ENCODE measurements at places on chromosomes 1 and 21.

DNA sequence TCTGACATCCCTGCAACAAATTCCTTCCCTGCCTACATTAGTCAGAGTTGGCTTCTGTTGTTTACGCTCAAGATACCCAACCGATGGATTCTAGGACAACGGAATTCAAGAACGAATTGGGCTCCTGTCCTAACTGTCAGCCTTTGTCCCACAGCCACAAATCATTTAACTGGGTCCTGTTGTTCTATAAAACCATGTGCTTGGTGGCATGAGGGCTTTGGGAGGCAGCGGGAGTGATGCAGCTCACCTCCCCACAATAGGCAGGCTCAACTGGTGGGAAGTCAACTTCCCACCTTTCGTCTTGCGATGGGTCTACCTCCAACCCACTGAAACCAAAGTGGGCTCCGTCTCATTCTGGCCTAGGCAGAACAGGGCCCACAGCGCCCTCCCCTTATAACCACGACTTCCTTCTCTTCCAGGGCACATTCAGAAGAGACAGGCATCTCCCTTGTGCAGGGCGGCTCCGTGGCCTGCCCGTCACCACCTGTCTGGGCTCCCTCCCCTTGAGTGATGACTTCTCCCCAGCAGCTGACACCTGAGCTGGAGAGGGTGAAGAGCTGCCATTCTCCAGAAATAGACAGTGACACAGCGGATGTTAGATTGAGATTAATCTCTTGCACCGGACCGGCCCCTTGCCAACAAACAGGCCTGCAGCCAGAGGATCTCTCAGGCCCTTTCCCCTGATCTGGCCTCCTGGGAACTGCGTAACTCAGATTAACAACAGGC lies 26.5 kb downstream of the LRRC38 start:
- DNase-seq = no peak

DNA sequence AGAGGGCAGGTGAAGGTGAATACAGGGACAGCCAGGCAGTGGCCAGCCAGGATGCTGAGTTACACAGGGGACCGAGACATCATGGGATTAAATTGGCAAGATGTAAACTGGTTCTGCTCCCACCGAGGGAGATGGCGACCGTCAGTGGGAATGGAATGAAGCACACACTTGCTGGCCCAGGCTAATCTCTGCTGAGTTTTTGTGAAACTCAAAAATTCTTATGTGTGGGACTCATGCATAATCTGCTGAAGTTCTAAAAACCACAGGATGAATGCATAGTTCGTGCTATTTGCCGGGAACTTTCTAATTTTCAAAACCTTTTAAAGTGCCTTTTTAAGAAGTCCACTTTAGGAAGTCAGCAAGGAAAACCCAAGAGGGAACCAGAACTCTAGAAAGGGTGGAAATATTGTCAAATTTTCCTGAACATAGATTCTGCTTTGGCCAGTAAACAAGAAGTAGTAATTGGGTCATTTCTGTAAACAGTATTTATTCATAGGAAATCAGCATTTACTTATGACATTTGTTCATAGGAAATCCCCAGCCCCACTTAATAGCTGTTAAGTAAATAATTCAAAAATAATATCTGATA lies 85.4 kb upstream of the ROR1 start:
- peak; percentile 42 for DNase-seq

GRCh38 chr1:27300341-27301051 lies 21.5 kb upstream of the TMEM222 start:
- peak; percentile 91 for DNase-seq

DNA sequence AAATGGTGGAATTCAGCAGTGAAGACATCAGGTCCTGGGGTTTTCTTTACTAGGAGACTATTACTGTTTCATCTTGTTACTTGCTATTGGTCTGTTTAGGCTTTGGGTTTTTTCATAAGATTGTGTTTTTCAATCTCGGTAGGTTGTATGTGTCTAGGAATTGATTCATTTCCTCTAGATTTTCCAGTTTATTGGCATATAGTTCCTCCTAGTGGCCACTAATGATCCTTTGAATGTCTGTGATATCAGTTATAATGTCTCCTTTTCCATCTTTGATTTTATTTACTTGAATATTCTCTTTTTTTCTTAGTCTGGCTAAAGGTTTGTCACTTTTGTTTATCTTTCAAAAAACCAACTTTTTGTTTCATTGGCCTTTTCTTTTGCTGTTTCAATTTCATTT lies 233.0 kb downstream of the RWDD3 start:
- no peak for DNase-seq

DNA sequence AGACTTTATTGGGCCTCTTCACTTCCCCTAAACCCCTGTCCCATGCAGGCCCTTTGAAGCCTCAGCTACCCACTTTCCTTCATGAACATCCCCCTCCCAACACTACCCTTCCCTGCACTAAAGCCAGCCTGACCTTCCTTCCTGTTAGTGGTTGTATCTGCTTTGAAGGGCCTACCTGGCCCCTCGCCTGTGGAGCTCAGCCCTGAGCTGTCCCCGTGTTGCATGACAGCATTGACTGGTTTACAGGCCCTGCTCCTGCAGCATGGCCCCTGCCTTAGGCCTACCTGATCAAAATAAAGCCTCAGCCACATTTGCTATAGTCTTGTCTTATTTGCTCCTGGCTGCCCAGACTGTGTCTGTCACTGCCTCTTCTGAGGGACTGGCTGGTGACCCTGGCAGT lies 5.5 kb downstream of the GSTM4 start:
- no peak for DNase-seq

GRCh38 chr1:94258873-94259331 lies 21.5 kb upstream of the ARHGAP29 start:
- DNase-seq = no peak

GRCh38 chr1:8412183-8412831 lies 94.4 kb downstream of the SLC45A1 start:
- no peak for DNase-seq

DNA sequence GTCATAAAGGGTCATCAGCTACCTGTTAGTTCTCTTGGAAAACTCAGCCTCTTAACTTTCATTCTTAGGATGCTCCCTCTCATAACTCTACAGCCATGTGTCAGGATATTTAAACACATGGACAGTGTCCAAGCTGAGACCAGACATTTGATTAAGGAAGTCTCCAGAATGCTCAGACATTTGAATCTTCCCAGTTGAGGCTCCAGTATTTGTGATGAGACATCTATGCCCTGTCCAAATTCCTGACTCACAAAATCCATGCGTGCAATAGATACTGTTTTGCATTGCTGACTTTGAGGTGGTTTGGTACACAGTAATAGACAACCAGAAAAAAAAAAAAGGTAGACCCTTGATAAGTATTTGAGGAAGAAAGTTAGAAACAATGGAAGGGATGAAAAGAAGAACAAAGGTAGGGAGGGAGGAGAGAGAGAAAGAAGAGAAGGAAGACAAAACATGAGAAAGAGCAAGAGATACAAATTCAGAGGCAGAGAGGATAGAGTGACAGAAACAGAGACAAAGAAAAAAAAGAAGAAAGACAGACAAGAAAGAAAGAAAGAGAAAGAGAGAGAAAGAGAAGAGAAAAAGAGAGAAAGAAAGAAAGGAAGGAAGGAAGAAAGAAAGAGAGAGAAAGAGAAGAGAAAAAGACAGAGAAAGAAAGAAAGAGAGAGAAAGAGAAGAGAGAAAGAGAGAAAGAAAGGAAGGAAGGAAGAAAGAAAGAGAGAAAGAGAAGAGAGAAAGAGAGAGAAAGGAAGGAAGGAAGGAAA lies 275.5 kb upstream of the PRMT6 start:
- DNase-seq = no peak

DNA sequence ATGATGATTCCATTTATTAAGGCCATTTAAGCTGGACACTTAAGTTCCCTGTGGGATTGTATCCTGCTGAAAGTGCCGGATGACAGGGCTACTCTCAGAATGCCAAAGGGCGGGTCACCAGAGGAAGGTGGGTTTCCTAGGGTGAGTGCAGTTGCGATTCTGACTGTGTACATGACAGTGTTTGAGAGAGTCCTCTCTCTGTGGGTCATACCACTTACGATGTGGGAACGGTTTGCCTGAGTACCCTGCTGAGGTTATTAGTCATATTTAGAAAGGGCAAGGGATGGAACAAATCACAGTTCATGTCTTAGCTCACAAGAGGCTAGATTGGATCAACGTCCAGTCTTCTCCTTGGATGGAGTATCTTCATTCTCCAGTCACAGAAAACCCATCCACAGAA lies 461.9 kb downstream of the CAMTA1 start:
- no peak for DNase-seq

- DNase-seq = no peak
These were observed 43.6 kb downstream of the PLEKHA6 start for GRCh38 chr1:204316164-204316563.
